ENCODE measurements at places on chromosomes 1 and 21.

DNA sequence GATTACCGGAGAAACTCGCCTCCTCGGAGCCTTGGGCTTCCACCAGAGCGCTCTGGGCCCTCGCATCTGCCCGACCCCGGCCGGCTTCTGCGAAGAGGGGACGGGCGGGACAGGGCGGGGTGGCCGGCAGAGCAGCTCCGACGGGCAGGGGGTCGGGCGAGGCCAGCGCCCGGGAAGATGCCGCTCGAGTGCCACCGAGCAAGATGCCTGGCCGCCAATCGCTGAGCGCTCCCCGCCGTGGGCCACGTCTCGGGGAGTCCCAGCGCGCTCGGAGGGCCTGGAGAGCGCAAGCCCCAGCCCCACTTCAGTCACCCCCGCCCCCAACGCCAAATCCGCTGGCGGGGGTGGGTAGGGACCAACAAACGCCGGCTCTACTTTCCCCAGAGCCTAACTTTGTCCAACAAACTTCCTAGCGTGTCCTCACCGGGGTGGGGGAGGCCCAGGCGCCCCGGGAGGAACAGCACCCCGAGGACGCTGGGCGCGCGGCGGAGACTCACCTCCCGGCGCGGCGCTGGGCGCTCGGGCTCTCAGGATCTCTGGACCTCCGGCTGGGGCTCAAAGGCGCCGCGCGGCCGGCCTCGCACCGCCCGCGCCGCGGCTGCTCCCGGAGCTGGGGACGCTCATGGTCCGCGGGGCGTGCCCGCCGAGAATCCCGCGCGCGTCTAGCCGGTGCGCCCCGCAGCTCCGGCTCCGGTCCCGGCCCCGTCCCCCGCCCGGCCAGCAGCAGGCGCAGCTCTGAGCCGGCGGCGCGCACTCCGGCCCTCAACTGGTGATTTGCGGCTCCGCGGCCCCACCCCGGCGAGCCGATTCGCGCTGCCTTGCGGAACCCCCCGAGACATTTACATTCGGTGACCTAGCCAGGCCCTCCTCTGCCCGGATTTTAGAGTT lies at the start of gene BCAR3:
Gene BCAR3, minus strand, starts transcription at position 737 of the 888 bp plus-strand sequence. CDS start 6,907 bp downstream, outside the sequence.
- DNase-seq: no peak

- DNase-seq: peak; percentile 58
Observed at GRCh38 chr1:212124690-212125582, 89.4 kb downstream of the DTL start.

DNA sequence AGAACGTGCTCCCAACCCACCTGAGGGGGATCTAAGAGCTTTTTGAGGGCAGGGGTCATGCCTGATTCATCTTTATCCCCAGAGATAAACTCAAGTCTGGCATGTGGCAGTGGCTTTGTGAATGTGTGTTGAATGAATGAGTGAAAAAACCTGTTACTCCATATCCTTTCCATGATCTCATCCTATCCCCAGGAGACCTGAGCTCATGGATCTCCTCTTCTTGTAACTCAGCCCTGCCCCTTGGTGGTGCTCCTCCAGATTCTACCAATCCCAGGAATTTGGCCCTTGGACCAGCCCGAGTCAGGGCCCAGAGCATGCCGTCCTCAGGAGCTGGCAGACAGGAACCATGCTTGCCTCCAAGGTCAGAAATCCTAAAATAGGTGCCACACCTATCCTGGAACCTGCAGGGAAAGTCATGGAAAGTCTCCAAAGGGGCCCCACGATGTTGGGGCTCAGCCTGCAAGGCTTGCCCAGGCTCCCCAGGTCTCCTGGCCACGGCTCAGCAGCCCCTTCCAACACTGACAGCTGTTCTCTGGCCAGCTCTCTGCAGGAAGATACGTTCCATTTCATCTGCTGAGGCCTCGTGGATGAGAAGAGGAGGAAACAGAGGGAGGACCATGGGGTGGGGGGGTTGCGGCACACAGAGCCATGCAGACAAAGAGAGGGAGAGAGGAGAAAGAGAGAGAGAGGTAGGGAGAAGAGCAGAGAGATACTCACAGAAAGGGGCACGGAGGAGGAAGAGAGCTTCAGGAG lies 214.6 kb downstream of the TRABD2B start:
- DNase-seq: no peak

DNA sequence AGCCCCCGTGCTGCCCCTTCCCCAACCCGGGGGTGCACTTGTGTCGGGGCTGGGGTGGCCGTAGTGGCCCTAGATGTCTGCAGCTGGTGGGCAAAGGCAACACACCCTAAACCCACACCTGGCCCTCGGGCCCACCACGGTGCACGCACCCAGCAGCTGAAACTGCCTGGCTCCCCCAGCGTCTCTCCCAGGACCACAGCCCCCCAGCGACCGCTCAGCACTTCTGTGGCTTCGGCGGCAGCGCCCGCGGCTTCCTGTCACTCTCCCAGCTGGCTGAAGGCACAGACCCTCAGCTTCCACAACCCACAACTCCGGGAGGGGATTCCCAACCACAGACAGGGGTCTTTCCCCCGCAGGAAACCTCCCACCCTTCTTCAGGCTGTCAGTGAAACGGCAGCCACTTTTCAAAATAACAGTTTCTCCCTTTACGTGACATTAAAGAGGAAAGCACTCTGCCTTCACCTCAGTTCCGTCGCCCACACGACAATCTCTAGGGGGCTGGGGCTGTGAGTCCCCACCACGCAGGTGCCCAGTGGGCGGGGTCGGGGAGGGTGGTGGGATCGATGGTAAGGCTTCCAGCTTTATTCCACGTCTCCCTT lies 40.7 kb upstream of the COL6A2 start:
- no peak for DNase-seq

DNA sequence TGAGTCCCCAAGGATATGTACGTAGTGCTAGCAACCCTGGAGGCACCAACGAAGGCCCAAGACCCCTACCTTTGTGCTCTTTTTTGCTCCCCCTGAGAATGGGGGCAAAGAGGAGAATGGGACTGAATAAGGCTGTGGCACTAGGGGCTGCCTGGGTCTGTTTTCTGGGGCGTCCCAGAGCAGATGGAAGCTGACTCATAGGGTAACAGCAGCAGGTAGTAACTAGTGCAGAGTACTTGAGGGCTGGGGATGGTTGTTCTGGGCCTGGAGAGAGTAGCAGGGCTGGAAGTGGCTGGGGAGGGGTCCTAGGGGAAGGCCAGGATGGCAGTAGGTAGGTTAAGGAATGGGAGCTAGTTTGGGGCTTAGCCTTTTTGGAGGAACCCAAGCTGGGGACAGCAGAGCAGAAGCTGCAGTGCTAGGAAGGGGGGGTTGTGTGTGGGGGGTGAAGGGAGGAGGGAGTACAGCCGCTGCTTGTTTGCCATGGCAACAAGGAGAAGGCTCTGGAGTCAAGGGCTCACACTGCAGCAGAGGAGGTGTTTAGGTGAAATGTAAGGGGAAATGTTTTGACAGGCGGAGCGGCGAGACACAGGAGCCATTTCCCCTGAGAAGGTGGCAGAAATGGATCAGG lies 1.8 kb downstream of the NCDN start:
- DNase-seq: no peak

DNA sequence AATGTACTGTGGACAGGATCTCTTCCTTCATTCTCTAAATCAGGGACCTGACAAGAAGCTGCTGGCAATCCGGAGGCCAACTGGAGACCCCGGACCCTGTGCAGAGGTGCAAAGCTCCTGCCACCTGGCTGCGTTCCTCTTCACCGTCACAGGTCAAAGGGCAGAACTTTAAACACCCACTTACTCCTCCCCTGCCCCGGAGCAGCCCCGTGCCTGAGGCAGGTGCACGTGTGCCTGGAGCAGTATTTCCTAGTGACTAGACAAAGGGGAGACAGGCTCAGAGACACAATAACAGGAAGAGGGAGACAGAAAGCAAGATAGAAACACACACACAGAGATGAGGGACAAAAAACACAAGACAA lies 6.6 kb upstream of the PIGC start:
- DNase-seq: no peak

DNA sequence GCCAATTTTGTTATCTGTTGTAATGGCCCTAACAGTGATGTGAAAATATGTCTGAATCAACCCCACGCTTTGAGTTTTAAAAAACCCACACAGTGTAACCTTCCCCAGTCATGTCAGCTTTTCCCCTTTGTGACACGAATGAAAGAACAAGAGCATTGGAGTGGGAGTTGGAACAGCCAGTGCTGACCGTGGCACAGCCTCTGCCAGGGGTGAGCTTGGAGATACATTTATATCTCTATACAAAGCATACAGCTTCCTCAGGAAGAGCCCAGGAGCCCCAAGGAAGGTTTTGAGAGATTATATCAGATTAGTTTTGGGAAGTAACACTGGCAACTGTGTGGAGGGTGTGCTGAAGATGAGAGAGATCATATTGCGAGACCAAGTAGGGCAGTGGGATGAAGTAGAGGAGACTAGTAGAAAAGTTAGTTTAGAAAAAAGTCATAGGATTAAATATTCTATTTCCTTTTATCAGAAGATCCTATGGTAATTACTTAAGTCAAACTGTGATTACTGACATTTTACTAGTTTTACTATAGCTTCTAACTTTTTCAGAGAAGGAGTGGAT lies 15.9 kb downstream of the LRRC8B start:
- DNase-seq: no peak

DNA sequence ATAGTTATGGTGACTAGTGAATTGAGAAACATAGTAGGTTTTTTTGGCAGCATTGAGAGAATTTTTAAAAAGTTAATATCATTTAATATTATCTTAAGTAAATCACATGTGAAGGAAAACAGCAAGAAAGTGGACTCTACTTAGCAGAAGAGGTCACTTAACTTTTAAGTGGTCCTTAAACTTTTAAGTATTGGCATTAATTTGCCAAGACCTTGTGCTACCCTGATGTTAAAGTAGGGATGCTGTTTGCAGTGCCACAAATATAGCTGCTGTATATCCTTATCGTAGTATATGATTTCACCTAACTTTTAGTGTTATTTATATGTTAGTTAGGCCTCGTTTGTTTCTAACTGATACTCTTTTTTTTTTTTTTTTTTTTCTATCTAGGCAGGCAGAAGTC lies 40.2 kb downstream of the SMG7 start:
- DNase-seq: no peak

- peak; percentile 49 for DNase-seq
Observed at GRCh38 chr1:115641762-115642167, at the start of gene VANGL1. Gene VANGL1, plus strand, starts transcription at chr1:115641970. Its CDS starts 9,444 bp downstream, at chr1:115651414.

DNA sequence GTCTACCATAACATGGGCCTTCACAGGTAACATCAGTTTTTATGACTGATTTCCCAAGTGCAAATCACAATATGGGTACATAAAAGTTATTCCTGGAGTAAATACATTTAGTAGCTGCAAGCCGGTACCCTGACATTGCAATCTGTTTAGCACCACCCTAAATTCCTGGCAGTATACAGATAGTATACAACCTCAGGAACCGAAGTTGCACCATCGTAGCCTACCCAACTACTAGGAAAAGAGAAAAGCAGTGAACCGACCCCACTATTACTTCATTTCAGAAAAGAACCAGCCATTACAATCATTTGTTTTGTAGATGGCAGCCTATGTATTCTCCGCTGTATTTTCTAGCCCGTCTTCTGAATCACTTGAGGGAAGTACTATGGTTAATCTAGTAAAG lies 1.1 kb downstream of the ADIPOR1 start:
- DNase-seq: no peak

GRCh38 chr1:99820546-99820945 lies 29.6 kb upstream of the AGL start:
- DNase-seq: no peak

- no peak for DNase-seq
Observed at GRCh38 chr1:33477451-33477850, 5.0 kb downstream of the ZSCAN20 start.
